Calu3 (cell line): ENCODE measurements at places on chromosomes 3 and 15. TPM values are rescaled to one million over a fixed set of nuclear protein-coding genes. Genes with fewer than 3 reads are reported as not detected.

DNA sequence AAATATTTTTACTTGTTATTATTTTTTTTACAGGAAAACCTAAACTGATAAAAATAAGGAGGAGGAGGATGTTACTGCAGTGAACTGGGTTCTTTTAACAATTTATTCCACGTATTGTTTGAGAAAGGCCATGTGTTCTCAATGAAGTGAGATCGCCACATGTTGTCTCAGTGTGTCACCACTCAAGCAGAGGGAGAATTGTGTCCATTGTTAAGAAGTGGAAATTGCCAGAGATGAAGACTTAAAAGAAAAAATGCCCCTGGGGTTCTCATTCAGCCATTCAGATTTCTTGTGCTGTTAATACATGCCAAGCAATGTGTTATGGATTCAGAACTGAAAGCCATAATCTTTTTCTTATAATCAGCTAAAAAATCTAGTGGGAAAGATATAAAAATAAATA, 297.1 kb downstream of the NSUN3 start:
- no peak overlapping the region for H3K4me3 ChIP-seq
- no peak overlapping the region for H3K27ac ChIP-seq
- no peak for DNase-seq
- H3K27me3 ChIP-seq: no peaks in the 10 kb centered on the region
- H3K4me1 ChIP-seq: no peaks in the 10 kb centered on the region
- no peaks in the 10 kb centered on the region for H3K36me3 ChIP-seq

DNA sequence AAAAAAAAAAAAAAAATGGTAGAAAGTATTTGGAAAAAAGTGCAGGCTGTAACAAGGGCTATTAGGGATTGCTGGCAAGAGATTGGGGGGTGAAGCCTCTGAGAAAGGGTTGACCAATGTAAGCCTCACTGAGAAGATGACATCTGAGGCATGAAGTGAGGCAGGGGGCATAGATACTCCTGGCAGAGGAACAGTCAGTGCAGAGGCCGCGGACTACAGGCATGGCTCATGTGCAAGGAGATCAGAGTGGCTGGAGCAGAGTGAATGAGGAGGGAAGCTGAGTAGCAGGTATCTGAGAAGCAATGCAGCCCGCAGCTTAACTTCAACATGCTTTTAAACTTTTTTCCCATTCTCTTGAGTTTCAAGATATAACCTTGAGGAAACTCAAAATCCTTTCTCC, 5.4 kb downstream of the FBXL22 start:
- DNase-seq: no peak
- H3K4me3 ChIP-seq: no peak overlapping the region
- H3K27ac ChIP-seq: no peak overlapping the region

GRCh38 chr3:190983875-190984274, 121.4 kb upstream of the GMNC start:
- DNase-seq: no peak
- no peak overlapping the region for H3K4me3 ChIP-seq
- H3K27me3 ChIP-seq: no peaks in the 10 kb centered on the region

- no peak overlapping the region for H3K4me3 ChIP-seq
- no peaks in the 10 kb centered on the region for H3K36me3 ChIP-seq
- H3K27ac ChIP-seq: no peak overlapping the region
- no peaks in the 10 kb centered on the region for H3K4me1 ChIP-seq
- DNase-seq: no peak
Observed at GRCh38 chr15:94855409-94856266, 624.3 kb downstream of the MCTP2 start.

GRCh38 chr3:90062631-90063200, 955.3 kb downstream of the EPHA3 start:
- no peaks in the 10 kb centered on the region for H3K27me3 ChIP-seq
- H3K27ac ChIP-seq: no peak overlapping the region
- no peaks in the 10 kb centered on the region for H3K36me3 ChIP-seq
- no peak for DNase-seq
- H3K4me1 ChIP-seq: no peaks in the 10 kb centered on the region

DNA sequence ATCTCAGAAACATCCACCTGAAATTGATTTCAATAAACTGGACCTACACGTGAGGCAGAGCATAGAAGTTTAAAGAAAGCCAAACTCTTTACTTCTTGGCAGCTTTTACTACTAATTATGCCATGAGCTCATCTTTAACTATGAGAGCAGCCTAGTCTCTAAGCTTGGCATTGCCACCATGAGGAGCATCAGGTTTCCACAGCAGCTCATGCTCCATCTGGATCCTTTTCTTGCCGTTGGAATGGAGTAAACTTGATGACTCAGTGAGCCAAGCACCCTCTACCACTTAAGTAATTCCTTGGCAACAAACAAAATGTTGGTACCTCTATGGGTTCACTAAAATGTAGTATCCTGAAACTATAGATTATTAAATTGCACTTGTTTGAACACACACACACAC, 583.2 kb downstream of the EPHA3 start:
- no peak overlapping the region for H3K27ac ChIP-seq
- DNase-seq: no peak
- H3K36me3 ChIP-seq: no peaks in the 10 kb centered on the region
- H3K4me1 ChIP-seq: peaks cover 13% of the 10 kb centered on the region
- H3K27me3 ChIP-seq: no peaks in the 10 kb centered on the region

GRCh38 chr15:84685304-84685703, 27.3 kb upstream of the NMB start:
- H3K27me3 ChIP-seq: no peaks in the 10 kb centered on the region
- peaks cover 4% of the 10 kb centered on the region for H3K4me1 ChIP-seq
- H3K36me3 ChIP-seq: peaks cover 43% of the 10 kb centered on the region
- H3K4me3 ChIP-seq: no peak overlapping the region
- no peak overlapping the region for H3K27ac ChIP-seq

DNA sequence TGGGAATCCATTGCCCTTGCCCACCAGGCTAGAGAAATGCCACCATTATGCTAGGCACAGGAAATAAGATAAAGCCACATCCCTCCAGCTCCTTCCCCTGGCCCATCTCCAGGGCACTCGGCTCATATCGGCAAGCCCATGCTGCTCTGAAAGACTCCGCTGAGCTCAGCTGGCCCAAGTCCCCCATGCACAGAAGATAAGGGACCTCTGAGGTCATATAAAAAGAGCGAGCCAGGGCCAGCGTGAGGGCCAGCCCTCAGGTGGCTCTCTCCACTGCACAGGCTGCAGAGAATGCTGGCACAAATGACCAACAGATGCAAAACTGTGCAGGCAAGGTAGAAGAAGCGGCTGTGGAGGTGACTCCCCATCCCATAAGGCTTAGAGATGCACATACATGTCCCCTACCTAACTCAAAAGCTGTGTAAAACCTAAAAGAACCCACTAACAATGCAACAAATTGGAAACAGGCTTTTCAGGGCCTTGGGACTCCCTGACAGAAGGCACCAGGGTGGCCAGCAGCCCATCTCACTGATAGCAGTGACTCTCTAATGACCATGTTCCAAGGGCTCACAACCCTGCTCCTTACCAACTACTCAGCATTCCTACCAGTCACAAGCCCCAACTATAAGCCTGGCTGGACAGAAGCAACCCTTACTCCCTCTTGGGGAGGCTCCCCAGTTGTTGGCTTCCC, 3.0 kb downstream of the RAB6B start:
- DNase-seq: no peak
- no peaks in the 10 kb centered on the region for H3K4me1 ChIP-seq
- H3K27ac ChIP-seq: no peak overlapping the region
- H3K36me3 ChIP-seq: peaks cover 8% of the 10 kb centered on the region
- peaks cover 87% of the 10 kb centered on the region for H3K27me3 ChIP-seq

Gene SPCS1
- 147 and 151 TPM in 2 replicates for total RNA-seq

Gene SPTSSB
- total RNA-seq: 3.0 and 8.1 TPM in 2 replicates

Gene CLRN1
- not detected in 2 replicates for total RNA-seq

Gene TAGLN3
- total RNA-seq: not detected in 2 replicates

Gene ABHD17C
- 69.4 and 69.7 TPM in 2 replicates for total RNA-seq

Gene IL20RB
- 8.5 and 12.0 TPM in 2 replicates for total RNA-seq

Gene FETUB
- not detected in 2 replicates for total RNA-seq

Gene LRRC28
- 15.9 and 21.8 TPM in 2 replicates for total RNA-seq

Gene IMPG2
- 0.50 and 0.78 TPM in 2 replicates for total RNA-seq

Gene GPR87
- 1.2 and 1.5 TPM in 2 replicates for total RNA-seq
